ENCODE measurements at places on chromosomes 1 and 21.

DNA sequence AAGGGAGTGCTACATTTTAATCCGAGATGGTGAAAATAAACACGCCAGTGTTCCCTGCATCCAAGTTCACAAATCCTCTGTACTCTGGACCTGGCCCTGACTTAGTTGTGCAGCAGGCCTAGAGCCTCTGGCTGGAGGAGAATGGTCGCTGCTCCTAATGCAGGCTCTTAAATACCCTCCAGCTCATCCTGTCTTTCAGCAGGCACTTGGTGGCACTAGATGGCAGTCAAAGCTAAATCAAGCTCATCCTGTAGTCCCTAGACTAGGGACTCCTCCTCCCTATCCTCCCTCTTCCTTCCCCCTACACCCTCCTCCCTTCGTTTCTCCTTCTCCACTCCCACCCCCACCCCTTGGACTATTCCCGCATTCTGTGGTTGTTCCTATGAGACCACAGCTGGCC, 41.6 kb upstream of the MTR start:
- peak; percentile 4 for DNase-seq

GRCh38 chr1:164640686-164641352, 81.8 kb downstream of the PBX1 start:
- no peak for DNase-seq

- DNase-seq, result no peak
Observed at GRCh38 chr21:34998176-34998575, 50.9 kb downstream of the RUNX1 start.

DNA sequence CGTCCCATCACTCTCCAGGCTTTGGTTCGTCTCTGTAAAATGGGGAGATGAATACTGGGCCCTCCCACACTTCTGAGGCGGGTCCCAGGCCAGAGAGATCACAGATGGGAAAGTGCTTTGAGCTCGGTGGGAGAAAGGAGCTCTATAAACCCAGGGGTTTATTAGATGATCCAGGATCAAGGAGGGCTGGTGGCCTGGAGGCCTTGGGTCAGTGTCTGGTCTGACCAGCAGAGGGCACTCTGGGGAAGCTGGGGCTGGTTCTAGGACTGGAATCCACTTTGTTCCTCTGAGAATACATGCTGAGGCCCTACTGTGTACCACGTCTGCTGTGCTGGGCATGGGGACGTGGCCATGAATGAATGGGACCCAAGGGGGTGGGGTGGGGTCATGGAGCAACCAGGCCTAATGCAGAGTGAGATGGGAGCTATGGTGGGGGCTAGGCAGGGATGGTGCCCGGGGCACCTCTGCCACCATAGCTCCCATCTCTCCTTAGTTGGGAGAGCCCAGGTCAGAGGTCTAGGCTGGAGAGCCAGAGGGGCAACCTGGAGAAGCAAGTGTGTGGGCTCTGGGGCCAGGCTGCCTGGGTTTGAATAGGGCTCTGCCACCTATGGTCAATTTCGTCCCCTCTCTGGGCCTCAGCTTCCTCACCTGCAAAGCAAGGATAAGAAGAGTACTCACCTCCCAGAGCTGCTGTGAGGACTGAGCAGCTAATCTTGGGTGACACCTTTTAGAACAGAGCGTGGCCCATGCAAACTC, 9.0 kb upstream of the FAM131C start:
- peak; percentile 70 for DNase-seq
